ENCODE measurements at places on chromosomes 4 and X.

DNA sequence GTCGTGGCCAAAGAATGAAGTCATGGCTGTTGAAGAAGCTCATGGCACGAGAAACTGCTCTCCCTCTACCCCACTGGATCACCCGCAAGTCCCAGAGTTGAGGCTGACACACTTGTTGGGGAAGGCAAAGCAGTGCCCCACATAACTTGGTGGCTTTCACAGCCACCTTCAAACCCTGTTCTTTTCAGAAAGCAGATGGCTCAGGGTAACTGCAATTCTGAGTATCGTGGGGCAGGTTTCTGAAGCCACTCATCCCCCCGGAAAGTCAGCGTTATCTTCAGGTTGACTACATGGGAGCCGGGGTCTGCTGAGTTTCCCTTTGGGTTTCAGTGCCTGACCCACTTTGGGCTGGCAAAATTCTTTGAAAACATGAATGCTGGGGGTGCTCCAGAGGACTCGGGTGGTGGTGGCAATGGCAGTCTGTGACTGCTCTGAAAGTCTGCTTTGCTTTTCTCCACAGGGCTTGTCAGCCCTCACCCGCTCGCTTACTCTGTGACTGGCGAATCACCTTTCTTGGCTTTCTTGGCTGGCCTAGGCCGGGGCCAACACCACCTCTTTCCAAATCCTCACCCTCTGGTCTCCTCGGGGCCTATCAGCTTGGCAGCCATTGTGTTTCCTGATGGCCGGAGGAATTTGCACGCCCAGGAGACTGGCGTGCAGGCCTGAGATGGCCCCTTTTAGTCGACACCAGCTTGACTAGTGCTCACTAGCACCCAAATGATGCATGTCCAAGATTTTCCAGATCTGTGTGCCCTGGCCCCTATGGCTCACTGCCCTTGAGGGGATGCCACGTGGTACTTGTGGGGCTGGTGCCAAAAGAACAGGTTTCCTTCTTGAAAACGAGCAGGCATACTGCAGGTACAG lies 7.3 kb downstream of the PPP1R3F start:
- no peak for DNase-seq

- no peak for DNase-seq
These were observed 31.9 kb downstream of the CASP6 start for GRCh38 chr4:109671350-109671749.

GRCh38 chrX:6857749-6858148 lies 289.8 kb upstream of the STS start:
- DNase-seq, result no peak

- DNase-seq, result no peak
These were observed 54.2 kb downstream of the MND1 start for GRCh38 chr4:153398713-153399112.

DNA sequence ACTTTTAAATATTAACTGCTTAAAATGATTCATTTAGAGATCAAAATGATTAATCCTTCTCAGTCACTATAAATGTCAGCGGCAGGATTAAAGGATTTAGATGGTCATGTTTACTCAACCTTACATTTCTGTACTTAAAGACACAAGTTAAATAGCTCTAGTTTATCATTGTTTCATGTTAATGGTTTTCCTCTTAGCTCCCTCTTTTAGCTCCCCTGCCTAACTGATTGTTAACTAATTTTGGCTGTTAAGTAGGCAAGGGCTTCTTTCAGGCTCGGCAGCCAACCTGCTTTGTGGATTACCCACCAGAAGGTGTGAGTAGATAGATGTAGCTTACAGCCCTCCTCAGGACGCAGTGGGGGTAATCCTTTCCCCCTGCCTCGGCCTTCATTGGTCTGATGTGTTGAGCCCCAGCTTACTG lies 96.0 kb downstream of the TENM3 start:
- DNase-seq, result no peak

DNA sequence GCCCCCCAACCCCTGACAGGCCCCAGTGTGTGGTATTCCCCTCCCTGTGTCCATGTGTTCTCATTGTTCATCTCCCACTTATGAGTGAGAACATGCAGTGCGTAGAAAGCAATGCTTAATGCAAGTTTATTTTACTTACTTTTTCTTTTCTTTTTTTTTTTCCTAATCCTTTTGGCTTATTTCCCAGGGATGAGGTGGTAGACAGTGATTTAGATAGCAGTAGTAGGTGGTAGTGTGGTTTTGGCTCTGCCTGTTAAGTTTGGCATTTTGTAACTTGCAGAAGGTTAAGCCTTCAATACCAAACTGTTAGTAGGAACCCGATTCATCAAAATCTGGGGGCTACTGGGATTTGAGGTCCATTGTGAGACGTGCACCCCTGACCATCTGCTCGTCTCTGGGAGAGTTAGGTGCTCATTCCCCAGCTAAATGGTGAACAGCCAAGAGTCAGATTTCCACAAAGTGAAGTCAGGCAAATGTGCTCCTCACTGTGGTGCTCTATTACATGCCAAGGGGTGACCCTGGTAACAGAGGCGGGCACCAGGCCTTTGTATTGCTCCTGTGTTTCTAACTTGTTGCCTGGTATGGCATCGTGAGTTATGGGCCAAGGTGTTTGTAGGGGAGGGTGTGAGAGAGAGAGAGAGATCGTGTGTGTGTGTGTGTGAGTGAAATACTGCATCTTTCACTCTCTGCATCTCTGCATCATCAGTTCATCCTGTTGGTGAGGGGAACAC lies 70.3 kb downstream of the PHOX2B start:
- no peak for DNase-seq
